ENCODE measurements at places on chromosomes 6 and 20.
A peak's percentile ranks its signal among the peaks of the same experiment; 100 is the strongest.

GRCh38 chr6:144343701-144344428 is 58.7 kb downstream of the UTRN start:
- no peak for DNase-seq

DNA sequence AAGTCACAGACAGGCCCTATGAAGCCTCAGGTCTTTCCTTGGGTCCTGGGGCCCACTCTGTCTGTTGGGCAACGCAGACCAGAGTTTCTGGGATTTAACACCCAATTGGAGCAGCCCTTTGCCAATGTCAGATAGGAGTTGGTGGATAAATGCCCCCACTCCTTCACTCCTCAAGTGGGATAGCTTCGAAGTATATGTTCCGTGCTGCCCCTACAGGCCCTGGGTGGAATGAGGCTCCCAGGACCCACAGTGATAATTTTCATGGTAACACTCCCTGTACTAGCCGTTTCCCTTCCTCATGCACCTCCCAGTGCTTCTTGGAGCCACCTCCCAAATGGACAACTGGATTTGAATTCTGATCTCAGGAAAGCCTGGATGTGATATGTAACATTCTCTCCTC is 145.4 kb downstream of the FOXA2 start:
- no peak for DNase-seq

DNA sequence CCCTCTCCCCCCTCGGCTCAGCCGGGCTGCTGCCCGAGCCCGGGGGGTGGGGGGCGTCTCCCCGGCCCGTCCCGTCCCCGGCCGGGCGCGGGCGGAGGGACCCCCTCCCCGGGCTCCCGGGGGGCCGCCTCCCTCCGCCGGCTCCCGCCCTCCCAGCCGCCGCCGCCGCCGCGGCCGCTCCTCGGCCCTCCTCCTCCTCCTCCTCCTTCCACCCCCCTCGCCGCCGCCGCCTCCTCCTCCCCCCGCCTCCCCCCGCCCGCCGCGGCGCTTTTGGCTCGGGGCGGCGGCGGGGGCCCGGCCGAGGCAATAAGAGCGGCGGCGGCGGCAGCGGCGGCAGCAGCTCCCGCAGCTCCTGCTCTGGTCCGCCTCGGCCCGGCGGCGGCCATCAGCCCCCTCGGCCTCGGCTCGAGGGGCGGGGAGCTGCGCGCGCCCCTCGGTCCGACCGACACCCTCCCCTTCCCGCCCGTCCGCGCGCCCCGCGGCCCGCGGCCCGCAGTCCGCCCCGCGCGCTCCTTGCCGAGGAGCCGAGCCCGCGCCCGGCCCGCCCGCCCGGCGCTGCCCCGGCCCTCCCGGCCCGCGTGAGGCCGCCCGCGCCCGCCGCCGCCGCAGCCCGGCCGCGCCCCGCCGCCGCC is 38.7 kb downstream of the GNAS start:
- DNase-seq: peak; percentile 73

- DNase-seq: no peak
Measured at GRCh38 chr6:88763160-88763559, 200.3 kb downstream of the RNGTT start.

DNA sequence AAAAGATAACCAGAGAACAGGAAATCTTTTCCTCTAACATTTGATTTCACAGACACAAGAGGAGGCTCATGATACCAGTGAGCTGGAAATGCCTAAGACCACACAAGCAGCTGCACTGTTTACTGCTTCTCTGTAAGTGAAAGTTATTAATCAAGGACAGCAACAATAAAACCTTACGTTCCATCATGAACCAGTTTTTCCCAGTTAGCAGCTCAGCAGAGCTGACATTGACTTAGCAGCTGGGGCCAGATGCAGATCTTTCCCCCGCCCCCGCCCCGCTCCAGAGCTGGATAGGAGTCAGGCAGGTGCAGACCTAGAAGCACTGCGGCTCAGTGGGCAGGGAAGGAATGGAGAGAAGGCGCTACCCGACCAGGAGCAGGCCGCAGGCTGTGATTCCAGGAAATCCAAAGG is 275.2 kb downstream of the GMDS start:
- no peak for DNase-seq

- DNase-seq: no peak
Measured at GRCh38 chr6:307065-307814, 15.0 kb downstream of the DUSP22 start.

DNA sequence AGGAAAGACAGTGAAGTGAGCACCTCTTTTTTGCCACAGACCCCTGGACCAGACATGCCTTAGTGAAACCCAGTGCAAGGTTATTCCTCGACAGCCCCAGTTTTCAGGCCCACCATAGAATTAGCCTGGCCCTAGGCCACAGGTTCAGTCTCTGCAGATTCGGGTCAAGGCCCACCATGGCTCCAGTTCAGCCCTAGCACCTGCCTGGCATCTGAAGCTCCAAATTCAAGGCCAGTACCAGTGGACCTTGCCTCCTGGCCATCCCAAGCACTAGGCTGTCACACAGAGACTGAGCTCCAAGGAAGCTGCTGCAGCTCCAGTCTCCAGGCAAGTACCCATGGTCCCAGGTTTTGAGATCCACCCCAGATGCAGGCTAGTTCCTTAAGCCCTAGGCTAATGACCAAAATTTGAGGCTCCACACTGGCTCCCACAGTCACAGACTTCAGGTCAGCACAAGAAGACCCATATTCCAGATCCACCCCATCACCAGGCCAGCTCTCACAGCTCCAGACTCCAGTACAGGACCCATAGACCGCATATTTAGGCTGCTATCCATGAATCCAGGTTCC is 877.5 kb upstream of the ADGRB3 start:
- DNase-seq: no peak

- DNase-seq: no peak
Measured at GRCh38 chr6:82567621-82568020, 204.0 kb downstream of the TPBG start.

DNA sequence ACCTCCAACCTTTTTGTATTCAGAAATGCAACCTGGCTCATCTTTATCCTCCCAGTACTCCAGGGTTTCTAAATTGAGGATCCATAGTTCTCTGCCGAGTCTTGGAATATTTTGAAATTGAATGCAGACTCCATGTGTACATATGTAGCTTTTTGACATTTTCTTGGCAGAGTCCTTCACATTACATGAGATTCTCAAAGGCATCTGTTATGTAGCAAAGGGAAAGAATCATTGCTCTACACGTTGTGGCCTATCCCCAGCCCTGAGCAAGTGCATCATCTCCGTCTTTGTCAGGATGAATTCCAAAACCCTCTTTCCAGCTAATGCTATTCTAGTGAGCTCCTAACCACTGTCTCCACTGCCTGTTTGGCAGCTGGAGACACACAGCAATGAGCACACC is 742.9 kb downstream of the DHX35 start:
- DNase-seq: no peak

GRCh38 chr6:117352466-117353081 is 73.2 kb downstream of the ROS1 start:
- no peak for DNase-seq

- DNase-seq: no peak
Measured at GRCh38 chr6:14226051-14226660, 108.6 kb downstream of the CD83 start.

DNA sequence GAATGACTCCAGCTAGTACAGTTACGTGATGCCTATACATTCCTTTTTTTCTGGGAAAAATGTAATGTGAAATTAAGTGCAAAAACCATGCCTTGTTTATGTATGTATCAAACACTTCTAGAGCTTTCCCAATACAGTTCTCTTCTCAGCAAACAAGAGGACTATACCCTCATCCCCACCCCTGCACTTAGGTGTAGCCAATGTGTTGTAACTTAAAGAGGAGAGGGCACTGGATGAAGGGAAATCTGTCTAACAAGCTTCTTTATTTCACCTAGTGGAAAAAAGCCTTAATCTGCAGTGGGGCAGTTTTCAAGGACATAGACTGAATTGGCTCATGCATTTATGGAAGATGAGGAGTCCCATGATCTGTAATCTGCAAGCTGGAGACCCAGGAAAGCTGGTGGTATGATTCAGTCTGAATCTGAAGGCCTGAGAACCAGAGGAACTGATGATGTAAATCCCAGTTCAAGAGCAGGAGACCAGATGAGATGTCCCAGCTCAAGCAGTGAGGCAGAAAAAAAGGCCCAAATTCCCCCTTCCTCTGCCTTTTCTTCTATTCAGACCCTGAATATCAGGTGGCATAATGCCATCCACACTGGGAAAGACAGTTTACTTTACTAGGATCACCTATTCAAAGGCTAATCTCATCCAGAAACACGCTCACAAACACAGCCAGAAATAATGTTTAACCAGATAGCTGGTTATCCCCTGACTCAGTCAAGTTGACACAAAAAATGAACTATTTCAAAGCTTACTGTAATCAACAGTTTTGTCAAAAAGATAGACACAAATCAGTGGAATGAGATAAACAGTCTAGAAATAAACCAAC is 25.8 kb upstream of the SLC17A3 start:
- no peak for DNase-seq

All from stimulated activated CD4-positive, alpha-beta T cell treated with anti-CD3 and anti-CD28 coated beads, Interleukin-4, amount 100 ng/mL, for 4 hours (primary cell).